H4 (cell line): ENCODE measurements at places on chromosomes 2 and 18. TPM values are rescaled to one million over a fixed set of nuclear protein-coding genes. Genes with fewer than 3 reads are reported as not detected.

GRCh38 chr18:67282796-67283195 is 233.7 kb downstream of the DSEL start:
- DNase-seq, result no peak

GRCh38 chr2:61512768-61513398 is 25.3 kb downstream of the XPO1 start:
- DNase-seq, result no peak

DNA sequence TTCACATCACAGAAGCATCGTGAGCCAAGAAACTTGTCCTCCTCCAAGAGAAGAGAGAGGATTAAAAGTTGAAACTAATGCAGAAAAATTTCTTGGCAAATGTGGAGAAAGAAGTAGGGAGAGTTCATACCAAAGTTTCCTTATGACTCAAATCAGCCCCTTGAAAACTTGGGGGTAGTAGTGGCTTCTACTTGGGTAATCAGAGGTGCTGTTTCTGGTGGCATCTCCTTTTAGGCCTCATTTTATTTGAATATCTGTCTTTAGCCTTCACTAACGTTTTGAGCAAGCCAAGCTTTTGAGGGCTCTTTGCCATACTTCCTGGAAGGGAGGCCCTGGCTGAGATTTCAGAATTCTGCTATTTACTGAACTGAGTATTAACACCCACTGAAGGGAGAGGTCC is 515.3 kb upstream of the MEX3C start:
- DNase-seq, result no peak

- DNase-seq, result no peak
These were observed 46.6 kb downstream of the SLC30A6 start for GRCh38 chr2:32212295-32212694.

Gene CYRIA
- 0.33 and 0.53 TPM in 2 replicates for total RNA-seq

Gene LHCGR
- not detected in 2 replicates for total RNA-seq

Gene TMEM198
- 0.86 and 1.9 TPM in 2 replicates for total RNA-seq
